Right atrium auricular region (tissue), 2 donors: ENCODE measurements at places on chromosomes 3 and 15. TPM values are rescaled to one million over a fixed set of nuclear protein-coding genes. Genes with fewer than 3 reads are reported as not detected.

OSTN gene
- total RNA-seq: not detected

CXCR6 gene
- total RNA-seq: not detected

CPN2 gene
- not detected for total RNA-seq

NEIL1 gene
- 6.0 TPM for total RNA-seq

MNS1 gene
- total RNA-seq: 0.51 TPM

IQCF5 gene
- total RNA-seq: not detected

GOLGA6D gene
- not detected for total RNA-seq

P2RY12 gene
- 1.5 TPM for total RNA-seq

DNA sequence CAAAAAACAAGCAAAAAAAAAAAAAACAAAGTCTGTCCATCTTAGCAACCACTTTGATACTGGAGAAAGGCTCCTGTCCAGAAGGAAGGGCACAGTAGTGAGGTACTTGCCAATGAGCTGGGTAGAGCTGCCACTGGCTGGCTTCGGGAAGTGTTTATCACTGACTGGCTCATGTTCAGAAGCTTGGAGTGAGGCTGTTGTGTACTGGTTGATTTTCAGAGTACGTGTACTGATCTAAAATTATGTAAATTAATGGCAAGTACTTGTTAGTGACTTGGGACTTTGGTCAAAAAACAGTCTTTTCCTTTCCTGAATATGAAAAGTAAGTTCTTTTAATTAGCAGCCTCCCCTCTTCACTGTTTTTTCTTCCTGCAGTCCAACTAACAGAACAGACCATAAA lies 979 bp upstream of the ZNF621 start:
- H3K27me3 ChIP-seq: no peaks in the 10 kb centered on the region
- H3K36me3 ChIP-seq: peaks cover 21% of the 10 kb centered on the region
- no peak for DNase-seq
- H3K4me1 ChIP-seq: no peaks in the 10 kb centered on the region

GRCh38 chr3:53375019-53375418 lies 27.7 kb upstream of the DCP1A start:
- no peak overlapping the region for H3K27ac ChIP-seq
- no peaks in the 10 kb centered on the region for H3K27me3 ChIP-seq
- no peaks in the 10 kb centered on the region for H3K4me1 ChIP-seq
- DNase-seq: no peak

- no peak overlapping the region for H3K4me3 ChIP-seq
- H3K27me3 ChIP-seq: no peaks in the 10 kb centered on the region
- no peak for DNase-seq
Measured at GRCh38 chr3:123791898-123792297, 92.2 kb downstream of the MYLK start.

DNA sequence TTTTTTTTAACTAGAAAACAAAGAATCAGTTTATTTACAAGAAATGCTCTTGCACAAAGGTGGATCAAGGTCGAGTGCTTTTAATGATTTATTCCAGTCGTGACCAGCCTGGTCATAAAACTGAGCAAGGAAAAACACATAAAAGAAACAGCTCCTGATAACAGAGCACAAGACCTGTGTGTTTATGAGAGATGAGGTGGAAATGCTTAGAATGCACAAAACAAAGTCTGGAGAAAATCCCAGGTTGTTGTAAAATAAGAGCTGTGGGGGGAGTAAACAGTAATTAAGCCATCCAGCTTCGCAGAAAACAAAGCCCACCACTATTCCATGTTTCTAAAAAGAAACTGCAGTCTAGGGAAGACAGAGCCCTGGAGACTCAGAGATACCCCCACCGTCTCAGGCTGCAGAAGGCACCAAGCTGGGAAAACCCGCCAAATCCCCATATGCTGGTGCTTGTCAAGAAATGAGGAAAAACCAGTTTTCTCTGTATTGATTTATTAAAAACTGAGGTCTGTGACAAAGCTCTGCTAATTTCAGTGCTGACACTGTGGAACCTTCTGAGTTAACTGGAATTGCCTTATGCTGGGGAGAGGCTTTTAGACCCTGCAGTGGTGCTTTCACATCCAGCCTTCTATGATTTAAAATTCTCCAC lies 139.3 kb downstream of the ADAMTS17 start:
- DNase-seq: no peak
- H3K27ac ChIP-seq: no peak overlapping the region

GRCh38 chr3:128398586-128398985 lies 68.1 kb downstream of the DNAJB8 start:
- H3K27ac ChIP-seq: no peak overlapping the region
- no peak overlapping the region for H3K4me3 ChIP-seq
- H3K4me1 ChIP-seq: peaks cover 31% of the 10 kb centered on the region
- DNase-seq: no peak
- H3K27me3 ChIP-seq: no peaks in the 10 kb centered on the region

- no peaks in the 10 kb centered on the region for H3K27me3 ChIP-seq
- no peak for DNase-seq
- no peaks in the 10 kb centered on the region for H3K36me3 ChIP-seq
- H3K4me1 ChIP-seq: peaks cover 15% of the 10 kb centered on the region
- H3K27ac ChIP-seq: no peak overlapping the region
- no peak overlapping the region for H3K4me3 ChIP-seq
Measured at GRCh38 chr3:55477306-55478303, 9.5 kb downstream of the WNT5A start.

DNA sequence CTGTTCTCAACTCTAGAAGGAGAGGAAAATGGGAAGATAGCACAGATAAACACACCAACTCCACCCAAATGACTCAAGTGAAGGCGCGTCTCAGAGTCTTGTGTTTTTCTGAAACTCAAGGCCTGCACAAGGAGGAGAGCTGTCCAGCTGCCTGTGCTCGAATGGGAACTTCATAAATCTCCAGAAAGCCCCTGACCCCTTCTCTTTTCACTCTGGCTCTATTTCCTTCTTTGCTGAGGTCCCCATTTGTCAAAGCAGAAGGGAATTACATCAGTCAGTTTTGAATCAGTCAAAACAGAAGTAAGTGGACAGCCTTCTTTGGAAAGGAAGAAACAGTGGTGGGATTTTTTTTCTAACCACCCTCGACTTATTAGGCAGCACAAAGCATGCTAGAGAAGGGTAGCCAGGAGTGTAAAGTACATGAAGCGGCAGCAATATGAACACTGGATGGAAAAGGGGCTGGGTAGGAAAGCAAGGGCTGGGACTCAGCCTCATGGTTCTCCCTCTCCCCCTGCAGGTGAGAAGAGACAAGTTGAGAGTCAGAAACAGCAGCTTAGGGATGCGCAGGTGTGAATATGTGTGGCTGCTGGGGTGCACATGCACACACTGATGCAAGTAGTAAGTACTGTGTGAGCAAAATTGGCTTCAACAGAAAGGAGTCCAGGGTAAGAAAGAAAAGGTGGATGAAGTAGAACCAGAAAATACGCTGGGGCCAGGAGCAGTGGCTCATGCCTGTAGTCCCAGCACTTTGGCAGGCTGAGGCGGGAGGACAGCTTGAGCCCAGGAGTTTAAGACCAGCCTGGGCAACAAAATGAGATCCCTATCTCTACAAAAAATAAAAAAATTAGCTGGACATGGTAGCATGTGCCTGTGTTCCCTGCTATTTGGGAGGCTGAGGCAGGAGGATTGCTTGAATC lies 36.6 kb upstream of the MAGEF1 start:
- H3K27ac ChIP-seq: no peak overlapping the region
- no peaks in the 10 kb centered on the region for H3K36me3 ChIP-seq
- H3K4me1 ChIP-seq: no peaks in the 10 kb centered on the region
- H3K4me3 ChIP-seq: no peak overlapping the region
- DNase-seq: no peak

- no peaks in the 10 kb centered on the region for H3K4me1 ChIP-seq
- no peaks in the 10 kb centered on the region for H3K36me3 ChIP-seq
- H3K27ac ChIP-seq: no peak overlapping the region
- H3K27me3 ChIP-seq: no peaks in the 10 kb centered on the region
- no peak for DNase-seq
Measured at GRCh38 chr3:76044601-76045600, 259.6 kb upstream of the ZNF717 start.

- no peak for DNase-seq
- no peaks in the 10 kb centered on the region for H3K4me1 ChIP-seq
- H3K27ac ChIP-seq: peak overlapping the region; percentile 62
- no peak overlapping the region for H3K4me3 ChIP-seq
Measured at GRCh38 chr3:63228677-63229076, 49.4 kb upstream of the SYNPR start.

- no peaks in the 10 kb centered on the region for H3K36me3 ChIP-seq
- no peaks in the 10 kb centered on the region for H3K27me3 ChIP-seq
- no peaks in the 10 kb centered on the region for H3K4me1 ChIP-seq
- H3K4me3 ChIP-seq: no peak overlapping the region
- DNase-seq: no peak
Measured at GRCh38 chr3:43223670-43224364, 62.5 kb upstream of the SNRK start.

DNA sequence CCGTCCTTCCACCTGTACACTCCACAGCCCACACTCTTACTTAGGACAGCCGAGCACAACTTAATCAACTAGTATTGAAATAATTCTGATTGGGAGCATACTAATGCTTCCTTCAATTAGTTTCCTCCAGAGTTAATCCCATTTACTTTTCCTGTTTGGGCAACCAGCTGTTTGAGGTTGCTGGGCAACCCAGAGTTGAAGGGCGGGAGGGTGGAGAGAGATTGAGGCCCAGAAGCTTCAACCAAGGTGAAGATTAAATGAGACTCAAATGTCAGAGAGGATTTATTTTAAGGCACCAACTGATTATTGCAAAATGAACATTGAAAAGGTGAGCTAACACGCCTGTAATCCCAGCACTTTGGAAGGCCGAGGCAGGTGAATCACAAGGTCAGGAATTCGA lies 428.5 kb upstream of the SEMA6D start:
- no peaks in the 10 kb centered on the region for H3K36me3 ChIP-seq
- H3K4me3 ChIP-seq: no peak overlapping the region
- H3K4me1 ChIP-seq: no peaks in the 10 kb centered on the region
- no peak overlapping the region for H3K27ac ChIP-seq

- H3K27me3 ChIP-seq: no peaks in the 10 kb centered on the region
- no peak overlapping the region for H3K4me3 ChIP-seq
- DNase-seq: peak; percentile 61
- H3K4me1 ChIP-seq: peaks cover 8% of the 10 kb centered on the region
- no peaks in the 10 kb centered on the region for H3K36me3 ChIP-seq
Measured at GRCh38 chr3:139302084-139302800, 41.6 kb upstream of the MRPS22 start.
